LHCN-M2 (cell line): ENCODE measurements at places on chromosomes 12 and 14. TPM values are rescaled to one million over a fixed set of nuclear protein-coding genes. Genes with fewer than 3 reads are reported as not detected.

LIMA1 gene
- 74.7 and 85.9 TPM in 2 replicates for total RNA-seq

FOXN4 gene
- not detected in 2 replicates for total RNA-seq

- DNase-seq: no peak
Observed at GRCh38 chr12:11233532-11233931, 36.0 kb downstream of the PRB3 start.

GRCh38 chr12:47216150-47216677 is 136.5 kb upstream of the AMIGO2 start:
- no peak for DNase-seq

DNA sequence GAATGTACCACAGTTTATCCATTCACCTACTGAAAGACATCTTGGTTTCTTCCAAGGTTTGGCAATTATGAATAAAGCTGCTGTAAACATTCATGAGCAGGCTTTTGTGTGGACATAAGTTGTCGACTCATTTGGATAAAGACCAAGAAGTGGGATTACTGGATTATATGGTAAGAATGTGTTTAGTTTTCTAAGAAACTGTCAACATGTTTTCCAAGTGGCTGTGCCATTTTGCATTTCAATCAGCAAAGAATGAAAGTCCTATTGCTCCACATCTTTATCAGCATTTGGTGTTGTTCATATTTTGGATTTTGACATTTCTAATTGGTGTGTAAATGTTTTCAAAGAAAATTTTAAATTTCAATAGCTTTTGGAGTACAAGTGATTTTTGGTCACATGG is 27.3 kb upstream of the KLRF1 start:
- DNase-seq: no peak
